Activated naive CD4-positive, alpha-beta T cell treated with anti-CD3 and anti-CD28 coated beads, Interleukin-2, amount 50 U/mL, for 72 hours (primary cell): ENCODE measurements at places on chromosomes 16 and 17. TPM values are rescaled to one million over a fixed set of nuclear protein-coding genes. Genes with fewer than 3 reads are reported as not detected.

CDK3 gene
- total RNA-seq, result 6.9 TPM

GRIN2C gene
- 0.87 TPM for total RNA-seq

SERPINF2 gene
- total RNA-seq, result 0.36 TPM

SPAG5 gene
- total RNA-seq, result 150 TPM

KRT39 gene
- total RNA-seq, result not detected

APOBR gene
- total RNA-seq, result 0.93 TPM

P2RX5 gene
- 120 TPM for total RNA-seq

DNA sequence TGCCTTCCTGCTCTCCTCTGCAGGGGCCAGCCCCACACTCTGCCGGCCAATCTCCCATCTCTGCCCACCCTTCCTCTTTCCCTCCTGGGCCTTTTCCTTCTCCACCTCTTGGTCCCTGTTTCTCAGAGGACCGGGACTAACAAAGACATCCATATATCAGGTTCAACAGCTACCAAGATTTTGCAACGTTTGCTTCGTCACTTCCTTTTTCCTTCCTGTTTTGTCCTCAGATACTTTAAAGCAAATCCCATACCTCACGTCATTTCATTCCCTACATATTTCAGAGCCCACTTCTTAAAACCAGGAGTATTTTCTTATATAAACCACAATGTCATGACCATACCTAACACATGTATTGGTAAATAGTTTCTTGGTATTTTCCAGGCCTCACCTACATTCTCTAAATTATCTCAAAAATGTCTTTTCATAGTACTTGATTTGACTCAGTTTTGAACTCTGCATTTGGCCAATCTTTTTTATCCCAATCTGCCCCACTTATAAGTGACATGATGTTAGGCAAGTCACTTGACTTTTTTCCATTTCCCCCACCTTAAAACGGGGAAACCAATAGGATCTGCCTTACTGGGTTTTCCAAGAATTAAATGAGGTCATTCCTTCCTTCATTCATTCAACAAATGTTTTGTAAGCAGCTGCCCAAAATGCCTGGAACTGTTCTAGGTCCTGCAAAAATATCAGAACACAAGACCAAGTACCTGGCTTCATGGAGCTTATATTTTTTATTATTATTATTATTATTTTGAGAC is 7.2 kb upstream of the USP10 start:
- DNase-seq, result no peak

DNA sequence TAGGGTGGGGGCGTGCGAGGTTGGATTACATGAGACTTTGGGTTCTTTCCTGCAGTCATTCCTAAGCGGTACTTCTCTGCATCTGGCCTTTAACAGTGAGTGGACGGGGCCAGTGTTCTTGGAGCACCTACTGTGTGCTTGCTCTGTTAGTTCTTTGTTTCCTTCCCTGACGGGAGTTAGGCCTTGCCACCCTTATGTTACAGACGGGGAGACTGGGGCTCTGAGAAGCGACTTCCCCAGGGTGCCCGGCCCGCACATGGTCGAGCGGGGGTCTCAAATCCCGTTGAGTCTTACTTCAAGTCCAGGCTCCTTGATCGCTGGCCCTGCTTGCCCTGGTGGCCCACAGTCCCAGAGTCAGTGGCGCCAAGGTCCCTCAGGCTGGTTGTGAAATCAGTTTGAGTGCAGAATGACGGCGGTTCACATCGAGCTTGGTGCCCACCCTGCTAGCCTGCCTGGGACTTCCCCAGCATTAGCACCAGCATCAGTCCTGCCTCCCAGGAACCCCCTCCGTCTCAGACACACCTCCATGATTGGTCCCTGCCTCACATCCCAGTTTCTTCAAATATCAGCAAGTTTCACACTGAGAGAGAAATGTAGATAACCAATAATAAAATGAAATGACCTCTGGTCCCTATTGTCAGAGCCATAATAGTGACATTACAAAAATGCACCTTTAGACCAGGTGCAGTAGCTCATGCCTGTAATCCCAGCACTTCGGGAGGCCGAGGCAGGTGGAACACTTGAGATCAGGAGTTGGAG is 128.0 kb downstream of the CMIP start:
- no peak for DNase-seq

- no peak for DNase-seq
Observed at GRCh38 chr17:61366715-61367413, 32.8 kb upstream of the TBX2 start.

- no peak for DNase-seq
Observed at GRCh38 chr16:88077328-88078108, 126.3 kb downstream of the BANP start.

GRCh38 chr16:75820672-75821071 is 94.4 kb upstream of the CPHXL start:
- no peak for DNase-seq

DNA sequence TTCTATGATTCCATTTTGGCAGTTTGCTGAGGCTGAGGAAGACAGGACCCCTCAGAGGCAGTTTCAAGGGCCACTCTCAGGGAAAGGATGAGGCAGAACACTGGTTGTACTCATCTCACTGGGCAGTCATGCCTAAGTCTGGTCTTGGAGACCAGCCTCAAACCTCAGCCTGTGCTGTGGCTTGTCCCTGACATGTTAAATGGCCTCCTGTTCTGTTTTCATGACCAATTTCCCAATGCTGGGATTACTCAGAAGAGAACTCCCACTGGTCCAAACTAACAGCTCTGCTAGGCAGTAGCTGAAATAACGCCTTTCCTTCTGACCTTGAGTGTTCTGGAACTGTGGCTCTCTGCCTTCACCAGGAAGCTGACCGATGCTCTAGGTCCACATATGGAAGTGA is 8.4 kb upstream of the SPDYE4 start:
- DNase-seq, result no peak

- DNase-seq, result no peak
Observed at GRCh38 chr17:80180192-80180591, 10.4 kb downstream of the CARD14 start.

- DNase-seq, result peak; percentile 77
Observed at GRCh38 chr17:16353317-16354174, at the start of gene CENPV. Gene CENPV (minus strand): TSS chr17:16353469. CDS start chr17:16353436, 33 bp downstream.

DNA sequence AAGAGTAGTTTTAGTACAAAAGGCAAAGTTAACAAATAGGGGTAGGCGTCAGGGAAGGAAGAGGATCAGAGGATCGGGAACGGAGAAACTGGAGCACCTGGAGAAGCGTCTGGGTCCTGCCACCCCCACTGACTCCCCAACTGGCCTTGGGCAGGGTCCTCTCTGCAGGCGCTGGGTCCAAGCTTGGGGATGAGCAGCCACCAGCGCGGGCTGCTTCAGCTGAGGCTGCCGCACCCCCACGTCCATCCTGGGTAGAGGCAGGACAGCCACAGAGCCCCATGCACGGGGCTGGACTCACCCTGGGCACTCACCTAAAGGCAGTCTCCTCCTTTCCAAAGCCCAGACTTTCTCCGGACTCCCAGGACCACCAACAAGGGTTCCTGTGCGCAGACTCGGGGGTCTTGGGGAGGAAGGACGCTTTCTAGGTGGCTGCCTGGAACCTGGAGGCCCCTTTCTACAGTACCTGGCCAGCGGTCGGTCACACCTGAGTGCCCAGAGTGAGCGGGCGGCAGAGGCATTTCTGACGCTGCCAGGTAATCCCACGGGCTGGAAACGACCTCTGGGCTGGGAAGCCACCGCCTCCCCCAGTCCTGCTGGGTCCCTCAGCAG is 1.1 kb downstream of the HS3ST6 start:
- no peak for DNase-seq

DNA sequence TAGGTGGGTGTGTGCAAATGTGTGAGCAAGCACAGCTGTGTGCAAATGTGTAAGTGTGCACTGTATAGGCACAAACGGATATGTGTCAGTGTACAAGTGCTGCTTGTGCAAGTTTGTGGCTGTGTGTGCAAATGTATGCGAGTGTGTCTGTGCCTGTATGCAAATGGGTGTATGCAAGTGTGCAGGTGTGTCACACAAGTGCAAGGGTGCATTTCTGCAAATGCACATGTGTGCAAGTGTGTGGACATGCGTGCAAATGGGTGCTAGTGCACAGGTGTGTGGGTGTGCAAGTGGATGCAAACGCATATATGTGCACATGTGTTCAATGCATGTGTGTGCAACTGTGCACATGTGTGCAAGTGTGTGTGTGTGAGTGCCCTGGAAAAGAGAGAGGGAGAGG is 76.5 kb upstream of the TNRC6C start:
- DNase-seq, result no peak

DNA sequence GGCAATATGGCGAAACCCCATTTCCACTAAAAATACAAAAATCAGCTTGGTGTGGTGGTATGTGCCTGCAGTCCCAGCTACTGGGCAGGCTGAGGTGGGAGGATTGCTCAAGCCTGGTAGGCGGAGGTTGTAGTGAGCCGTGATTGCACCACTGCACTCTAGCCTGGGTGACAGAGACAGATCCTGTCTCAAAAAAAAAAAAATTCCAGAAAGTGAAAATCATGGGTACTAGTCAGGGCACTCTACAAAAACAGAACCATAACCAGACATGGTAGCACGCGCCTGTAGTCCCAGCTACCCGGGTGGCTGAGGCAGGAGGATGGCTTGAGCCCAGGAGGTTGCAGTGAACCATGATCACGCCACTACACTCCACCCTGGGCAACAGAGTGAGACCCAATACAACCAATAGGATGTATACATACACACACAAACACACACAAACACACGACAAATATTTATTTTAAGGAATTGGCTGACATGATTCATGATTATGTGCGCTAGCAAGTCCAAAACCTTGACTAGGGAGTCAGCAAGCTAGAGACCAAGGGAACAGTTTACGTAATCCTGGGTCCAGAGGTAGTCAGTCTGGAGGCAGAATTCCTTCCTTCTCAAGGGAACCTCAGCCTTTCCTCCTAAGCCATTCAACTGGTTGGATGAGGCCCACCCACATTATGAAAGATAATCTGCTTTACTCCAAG is 11.6 kb upstream of the GP1BA start:
- no peak for DNase-seq

DNA sequence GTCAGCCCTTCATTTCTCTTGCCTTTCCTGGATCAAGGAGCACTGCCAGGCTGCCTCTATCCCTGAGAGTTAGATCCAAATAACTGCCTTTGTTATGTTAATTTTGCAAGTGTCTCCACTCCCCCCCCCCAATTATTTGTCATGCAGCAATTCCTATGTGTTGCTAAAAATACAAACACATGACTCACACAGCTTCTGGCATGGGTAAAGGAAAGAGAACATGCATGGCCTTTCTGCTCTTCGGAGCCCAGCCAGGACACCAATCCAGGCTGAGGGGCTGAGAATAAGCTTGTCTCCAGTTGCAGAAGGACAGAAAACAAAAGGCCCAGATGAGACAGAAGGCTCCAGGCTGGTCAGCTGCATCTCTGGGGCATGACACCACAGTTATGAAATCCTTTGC is 148.0 kb upstream of the TNRC6C start:
- no peak for DNase-seq

- DNase-seq, result no peak
Observed at GRCh38 chr16:12798171-12798570, 5.5 kb downstream of the CPPED1 start.

DNA sequence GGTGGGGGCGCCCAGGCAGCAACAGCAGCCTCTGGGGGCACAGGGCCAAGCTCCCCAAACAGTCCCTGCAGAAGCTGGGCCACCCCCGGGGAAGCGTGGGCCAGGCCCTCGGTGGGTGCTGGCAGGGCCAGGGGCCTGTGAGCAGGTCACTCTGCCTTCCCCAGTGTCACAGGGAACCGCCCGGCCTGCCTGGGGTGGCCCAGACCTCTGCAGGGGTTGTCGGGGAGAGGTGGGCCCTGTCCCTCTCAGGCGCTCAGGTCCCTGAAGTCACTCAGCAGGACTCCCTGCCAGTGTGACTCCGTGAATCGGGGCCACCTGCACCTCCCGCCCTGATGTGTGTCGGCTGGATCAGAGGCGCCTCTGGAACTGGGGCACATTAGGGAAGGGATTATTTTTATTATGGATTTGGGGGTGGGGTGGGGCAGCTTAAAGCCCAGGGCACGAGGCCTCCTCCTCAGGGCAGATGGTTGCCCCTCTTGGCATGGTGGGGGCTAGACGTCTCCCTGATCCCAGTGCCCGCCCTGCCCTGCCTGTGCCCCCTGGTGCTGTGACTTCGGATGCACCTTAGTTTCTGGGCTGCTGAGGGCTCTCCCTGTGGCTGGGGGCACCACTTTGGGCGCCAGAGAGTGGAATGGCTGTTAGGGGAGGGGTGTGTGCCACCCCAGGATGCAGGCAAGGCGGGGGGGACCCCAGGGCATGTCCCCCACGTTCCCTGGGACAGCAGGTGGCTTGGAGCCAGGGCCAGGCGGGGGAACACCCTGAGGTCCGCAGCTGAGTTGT is 1.2 kb upstream of the GNG13 start:
- no peak for DNase-seq

DNA sequence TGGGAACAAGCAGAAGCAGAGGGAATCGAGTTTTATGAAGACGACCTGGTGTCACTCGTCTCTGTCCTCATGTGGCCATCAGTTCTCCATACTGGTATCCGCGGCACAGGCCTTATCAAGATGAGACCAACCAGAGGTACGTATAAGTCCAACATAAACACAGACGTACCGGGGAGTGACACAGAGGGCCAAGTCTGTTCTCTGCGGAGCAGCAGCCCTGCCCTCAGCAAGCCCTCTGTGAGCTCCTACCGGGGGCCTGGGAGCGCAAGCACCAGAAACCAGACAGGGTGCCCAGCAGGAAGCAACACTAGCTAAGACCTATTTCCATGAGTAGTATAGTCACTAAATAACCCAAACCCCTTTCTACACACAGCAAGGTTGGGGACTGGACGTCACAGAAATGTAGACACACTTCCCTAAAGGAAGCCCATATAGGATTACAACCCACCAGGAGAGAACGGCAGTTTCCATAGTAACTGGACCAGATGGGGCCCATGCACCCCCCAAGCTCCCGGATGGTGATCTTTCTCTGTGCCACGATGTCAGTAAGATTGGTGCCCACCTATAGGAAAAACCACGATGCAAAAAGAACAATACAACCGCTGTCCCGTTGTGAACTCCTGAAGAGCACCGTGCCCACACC is 911 bp downstream of the ARL16 start:
- no peak for DNase-seq

GRCh38 chr17:8426802-8427201 is 8.9 kb upstream of the NDEL1 start:
- no peak for DNase-seq

- no peak for DNase-seq
Observed at GRCh38 chr17:16919663-16920627, 52.0 kb downstream of the TNFRSF13B start.

DNA sequence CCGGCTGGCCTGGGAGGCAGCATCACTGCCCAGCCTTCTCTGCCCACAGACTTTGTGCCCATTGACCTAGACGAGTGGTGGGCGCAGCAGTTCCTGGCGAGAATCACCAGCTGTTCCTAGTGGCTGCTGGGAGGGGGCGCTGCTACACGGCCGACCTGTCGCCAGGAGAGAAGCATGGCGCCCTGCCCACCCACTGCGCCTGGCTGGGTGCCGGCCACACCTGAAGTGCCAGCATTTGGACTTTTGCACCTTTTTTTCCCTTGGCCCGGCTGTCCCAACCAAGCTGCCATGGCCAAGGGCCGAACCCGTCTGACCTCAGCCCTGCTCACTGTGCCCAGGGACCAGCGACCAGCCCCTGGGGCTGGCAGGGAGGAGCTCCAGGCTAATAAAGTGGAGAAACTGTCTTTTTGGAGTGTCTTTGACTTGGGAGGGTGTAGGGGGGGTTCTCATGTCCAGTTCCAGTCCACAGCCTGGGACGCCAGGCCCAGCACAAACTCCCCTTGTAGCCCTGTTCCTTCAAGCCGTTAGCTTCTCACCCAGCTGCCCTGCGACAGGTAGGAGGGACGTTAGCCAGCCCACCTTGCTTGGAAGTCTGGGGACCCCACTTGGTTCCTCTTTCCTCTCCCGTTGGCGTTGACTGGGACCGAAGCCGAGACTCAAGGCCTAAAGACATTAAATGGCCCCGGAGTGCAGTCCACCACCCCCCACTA is 939 bp upstream of the WDR90 start:
- DNase-seq, result no peak
